AG10803 (cell line): ENCODE measurements at places on chromosomes 4 and X.
A peak's percentile ranks its signal among the peaks of the same experiment; 100 is the strongest.

DNA sequence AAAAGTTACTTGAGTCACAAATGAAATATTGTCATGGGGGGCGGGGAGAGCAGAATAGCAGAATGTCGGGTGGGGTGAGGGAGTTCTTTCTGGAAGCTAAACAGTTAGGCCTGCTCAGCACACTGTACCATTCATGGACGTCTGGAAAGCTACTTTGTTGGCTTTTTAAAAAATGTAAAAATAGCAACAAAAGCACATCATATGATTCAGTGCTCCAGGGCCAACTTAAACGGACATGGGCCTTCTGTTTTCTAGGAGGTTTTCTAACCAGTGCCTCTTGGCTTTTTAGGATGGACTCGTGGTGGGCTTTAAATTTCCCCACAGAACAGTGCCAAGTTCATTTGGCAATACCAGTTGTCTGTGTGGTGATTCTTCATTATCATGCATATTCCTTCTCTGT, 57.4 kb upstream of the CLCN4 start:
- DNase-seq: no peak

DNA sequence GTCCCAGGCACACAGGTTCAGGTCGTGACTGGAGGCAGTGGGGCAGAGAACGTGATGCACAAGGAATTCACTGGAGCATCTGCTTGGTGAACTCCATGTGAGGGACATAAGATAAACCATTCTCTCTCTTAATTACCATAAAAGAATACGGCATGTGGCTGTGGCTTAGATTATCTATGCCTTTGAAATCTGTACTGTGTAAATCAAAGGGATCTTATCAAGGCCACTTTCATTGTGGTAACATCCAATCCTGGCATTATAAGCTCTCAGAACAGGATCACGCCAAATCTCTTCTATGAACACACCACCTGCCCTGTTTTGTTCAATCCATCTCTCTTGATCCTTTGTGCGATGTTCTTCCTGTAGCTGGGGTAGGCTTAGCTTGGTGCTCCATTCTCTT, 192.3 kb downstream of the SPATA18 start:
- DNase-seq: no peak

- DNase-seq: no peak
These were observed at the start of gene GPR101 for GRCh38 chrX:137033774-137034507. Gene GPR101 (minus strand): TSS chrX:137033995. CDS start chrX:137031674, 2,321 bp downstream.

GRCh38 chrX:24282381-24283126, 31.3 kb downstream of the SUPT20HL2 start:
- DNase-seq: peak; percentile 53

DNA sequence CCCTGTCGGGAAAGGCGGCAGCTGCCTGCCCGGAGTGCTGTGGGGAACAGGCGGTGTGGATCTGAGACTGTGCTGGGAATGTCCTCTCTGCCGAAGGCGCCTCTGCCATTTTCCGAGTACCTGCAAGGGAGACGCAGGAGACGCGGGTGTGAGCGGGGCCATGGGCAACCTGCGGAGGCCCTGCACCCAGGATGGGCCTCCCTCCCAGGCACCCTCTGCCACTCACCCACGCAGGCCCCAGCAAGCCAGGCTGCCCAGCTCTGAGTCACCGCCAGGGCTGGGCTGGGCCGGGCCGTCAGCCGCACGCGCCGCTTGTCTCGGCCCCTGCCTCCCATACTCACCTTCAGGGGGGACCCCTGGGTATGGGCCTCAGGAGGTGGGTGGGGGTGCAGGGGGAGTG, 3.5 kb upstream of the FGFR3 start:
- DNase-seq: no peak

DNA sequence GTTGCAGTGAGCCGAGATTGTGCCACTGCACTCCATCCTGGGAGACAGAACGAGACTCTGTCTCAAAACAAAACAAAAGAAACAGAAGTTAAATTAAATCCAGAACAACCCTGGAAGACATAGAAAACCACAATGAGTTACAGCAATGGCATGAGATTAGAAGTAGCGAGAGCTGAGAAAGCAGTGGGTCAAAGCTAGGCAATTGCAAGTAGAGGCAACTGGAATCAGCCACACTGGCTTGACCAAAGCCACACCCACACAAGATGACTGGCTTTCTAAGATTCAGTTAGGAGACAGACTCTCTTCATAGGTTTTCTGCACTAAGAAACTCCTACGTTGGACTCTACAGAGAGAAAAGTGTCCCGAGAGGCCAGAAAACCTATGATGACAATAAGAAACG, 443.0 kb downstream of the GPM6A start:
- peak; percentile 78 for DNase-seq

DNA sequence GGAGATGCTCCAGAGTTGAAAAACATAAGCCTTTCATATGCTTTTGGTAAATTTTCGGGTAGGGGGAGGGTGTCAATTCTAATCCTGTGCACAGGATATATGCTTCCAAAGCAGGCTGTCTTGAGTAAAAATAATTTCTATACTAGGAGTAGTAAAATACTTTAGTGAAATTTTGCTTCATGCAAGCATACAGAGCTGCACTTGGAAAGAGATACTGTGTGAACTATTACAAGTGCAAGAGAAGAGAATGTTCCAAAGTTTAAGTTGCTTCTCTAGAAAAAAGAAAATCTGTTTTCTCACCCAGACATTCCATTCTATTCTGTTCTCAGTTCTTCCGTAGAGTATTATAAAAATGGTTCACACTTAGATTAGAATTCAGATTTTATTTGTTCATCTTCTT, 324.6 kb upstream of the AADAT start:
- no peak for DNase-seq

DNA sequence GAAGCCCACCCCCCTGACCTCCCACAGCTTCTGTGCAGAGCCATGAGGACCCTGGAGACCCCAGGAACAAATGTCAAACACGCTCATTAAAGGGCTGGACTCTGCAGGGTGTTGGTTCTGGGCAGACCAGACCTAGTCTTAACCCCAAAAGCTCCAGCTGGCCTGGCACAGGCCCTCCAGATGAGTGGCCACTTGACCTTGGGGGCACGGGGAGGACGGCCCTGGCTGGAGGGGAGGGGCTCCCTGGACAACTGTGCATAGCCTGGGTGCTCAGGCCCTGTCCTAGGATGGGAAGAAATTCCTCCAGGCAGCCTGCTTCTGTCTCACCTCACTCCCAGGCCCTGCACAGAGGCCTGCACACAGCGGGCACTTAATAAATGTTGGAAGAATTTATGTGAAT, 9.4 kb downstream of the ADRA2C start:
- DNase-seq: no peak

- no peak for DNase-seq
These were observed 2.6 kb downstream of the UVSSA start for GRCh38 chr4:1349359-1350168.

DNA sequence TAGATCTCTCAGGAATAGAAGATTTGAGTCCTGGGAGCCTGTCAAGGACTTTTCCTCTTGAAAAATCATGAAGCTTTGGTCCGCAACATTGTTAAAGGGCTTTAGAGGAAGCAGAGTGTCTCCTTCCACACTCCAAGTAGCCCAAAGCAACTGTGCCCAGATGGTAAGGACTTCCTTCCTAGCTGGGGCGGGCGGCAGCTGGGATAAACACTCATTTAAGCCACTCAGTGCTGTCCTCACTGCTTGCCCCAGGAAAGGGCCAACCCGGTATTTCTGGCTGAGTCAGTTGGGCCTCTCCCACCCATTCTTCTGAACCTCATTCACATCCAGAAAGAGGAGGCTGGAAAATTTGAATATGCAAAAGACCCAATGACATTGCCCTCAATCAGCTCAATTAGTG, 144.3 kb downstream of the CHIC2 start:
- peak; percentile 41 for DNase-seq

DNA sequence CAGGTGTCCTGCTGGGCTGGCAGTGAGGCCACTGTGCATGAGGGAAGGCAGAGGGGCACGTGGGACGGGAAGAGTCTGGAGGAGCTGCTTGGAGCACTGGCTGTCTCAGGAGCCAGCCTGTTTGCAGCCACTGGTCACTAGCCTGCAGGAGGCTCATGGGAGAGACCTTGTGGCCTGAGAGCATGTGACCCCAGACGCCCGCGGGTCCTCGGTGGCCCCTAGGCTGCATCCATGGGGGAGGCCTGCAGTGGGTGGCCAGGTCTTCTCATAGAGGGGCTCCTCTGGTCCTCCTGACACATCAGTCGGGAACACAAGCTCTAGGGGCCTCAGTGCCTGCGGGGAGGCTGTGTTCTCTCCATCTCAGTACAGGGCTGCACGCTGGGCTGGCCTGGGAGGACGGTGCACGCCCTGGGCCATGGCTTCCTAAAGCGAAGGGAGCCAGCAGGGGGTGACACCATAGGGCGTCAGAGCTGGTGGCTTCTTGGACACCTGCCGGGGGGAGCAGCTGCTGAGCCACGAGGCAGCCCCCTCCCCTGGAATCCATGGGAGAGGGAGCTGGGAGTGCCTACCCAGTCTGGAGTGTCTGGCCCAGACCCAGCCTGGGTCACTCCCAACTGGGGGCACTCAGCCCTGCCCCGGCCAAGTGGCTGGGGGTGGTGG, 12.3 kb downstream of the NAT8L start:
- no peak for DNase-seq

- no peak for DNase-seq
These were observed 35.1 kb downstream of the KLHL8 start for GRCh38 chr4:87185146-87185870.

DNA sequence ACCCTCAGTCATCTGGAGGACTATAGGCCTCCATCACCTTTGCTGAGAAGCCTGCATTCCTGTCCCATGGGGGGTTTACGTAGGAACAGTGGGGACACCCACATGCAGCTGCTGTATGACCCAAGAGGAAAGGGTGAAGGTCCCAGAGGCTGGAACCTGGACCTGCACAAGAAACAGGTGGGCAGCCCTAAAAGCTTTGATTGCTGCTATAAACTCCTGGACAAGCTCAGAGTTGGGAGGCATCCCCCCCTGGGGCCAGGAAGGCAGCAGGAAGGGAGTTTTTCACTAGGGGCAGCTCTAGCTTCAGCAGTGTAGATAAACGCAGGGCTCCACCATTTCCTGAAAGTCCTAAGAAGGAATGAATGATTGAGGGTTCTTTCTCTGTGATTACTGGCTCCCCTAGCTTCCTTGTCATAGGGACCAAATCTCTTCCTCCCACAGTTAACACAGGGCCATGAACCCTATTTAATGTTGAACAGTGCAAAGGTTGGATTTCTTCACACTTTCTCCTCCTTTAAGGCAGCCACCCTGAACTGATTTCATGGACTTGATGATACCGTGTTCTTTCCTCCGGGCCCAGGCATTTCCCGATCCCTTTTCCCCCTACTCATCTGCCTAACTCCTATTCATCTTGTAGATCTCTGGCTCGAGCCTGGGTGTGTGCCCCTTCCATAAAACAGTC, 84.2 kb downstream of the CHRNA9 start:
- DNase-seq: no peak

- no peak for DNase-seq
These were observed 491.6 kb upstream of the AADAT start for GRCh38 chr4:170581322-170581721.

DNA sequence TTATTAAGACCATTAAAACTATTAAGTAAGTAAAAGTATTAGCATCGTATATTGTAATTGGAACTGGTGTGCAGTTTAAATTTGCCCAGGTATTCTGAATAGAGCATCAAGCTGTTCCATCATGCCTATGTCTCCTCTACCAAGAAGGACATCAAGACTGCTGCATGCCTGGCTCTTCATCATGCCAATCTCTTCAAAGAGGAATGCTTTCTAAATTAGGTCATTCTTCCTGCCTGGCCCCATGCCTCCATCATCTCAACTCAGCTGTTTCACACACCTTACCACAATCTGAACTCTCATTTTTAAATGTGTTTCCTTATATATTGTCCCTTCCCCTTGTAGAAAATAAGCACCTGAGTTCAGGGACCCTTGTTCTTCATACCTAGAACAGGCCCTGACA, 270.5 kb upstream of the PPARGC1A start:
- DNase-seq: no peak

DNA sequence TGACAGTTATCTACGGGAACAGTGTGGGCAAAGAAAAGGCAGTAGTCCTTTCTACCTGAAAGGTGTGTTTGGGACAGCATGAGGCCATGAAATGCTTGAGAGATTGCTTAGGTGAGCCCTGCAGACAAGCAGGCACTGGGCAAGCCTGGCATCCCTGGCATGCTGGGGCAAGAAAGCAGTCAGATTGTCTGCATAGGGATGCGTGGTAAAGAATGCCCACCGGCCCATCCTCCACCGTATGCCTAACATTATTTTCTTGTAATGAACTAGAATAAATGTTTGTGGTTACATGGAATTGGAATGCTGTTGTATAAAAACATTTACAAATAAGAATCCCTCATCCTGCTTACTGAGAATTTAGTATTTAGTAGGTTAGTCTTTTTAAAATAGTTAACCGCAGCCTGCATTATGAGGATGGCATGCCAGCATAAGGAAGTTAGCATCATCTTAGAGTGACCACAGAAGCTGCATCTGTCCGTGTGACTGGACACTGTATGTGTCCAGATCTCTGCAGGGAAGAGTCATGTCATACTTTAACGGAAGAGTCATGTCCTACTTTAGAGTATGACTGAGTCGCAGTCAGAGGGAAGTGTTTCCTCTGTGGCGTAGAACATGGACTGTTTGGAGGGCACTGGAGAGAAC, 18.9 kb downstream of the ZBTB49 start:
- peak; percentile 87 for DNase-seq

- no peak for DNase-seq
These were observed 87.8 kb downstream of the NCAPG start for GRCh38 chr4:17898553-17899055.

DNA sequence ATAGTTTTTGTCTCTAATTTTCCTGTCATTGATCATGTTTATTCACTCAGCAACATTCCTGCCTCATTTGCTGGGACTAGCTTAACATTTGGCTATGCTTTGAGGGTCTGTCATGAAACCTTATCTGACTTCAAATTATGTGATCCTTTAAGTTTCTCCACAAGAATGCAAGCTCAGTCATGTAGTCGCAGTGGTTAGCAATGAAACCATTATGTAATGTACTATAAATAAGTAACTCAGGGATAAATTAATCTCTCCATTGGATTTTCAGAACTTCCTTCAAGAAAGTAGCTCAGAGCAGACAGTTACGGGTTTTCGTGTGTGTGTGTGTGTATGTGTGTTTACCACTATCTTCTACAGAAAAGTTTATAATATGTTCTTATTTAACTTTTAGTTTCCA, 993.6 kb downstream of the ADGRL3 start:
- no peak for DNase-seq

DNA sequence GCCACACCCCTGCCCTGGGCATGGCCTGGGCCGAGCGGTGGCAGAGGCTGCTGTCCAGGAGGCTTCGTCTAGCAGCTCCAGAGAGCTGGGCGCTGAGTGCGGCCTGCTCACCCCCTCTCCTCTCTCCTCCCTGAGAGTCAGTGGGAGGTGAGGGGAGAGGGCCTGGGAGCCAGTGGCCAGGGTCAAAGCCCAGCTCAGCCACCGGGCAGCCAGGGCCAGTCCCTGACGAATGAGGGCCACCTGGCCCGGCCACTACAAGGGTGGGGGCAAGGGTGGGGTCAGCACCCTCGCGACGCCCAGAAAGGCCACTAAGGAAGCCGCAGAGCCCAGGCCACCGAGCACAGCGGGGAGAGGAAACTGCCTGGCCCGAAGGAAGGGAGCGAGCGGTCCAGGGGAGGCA, 131.7 kb downstream of the FAM53A start:
- no peak for DNase-seq
